ENCODE measurements at places on chromosomes 3 and 15.

DNA sequence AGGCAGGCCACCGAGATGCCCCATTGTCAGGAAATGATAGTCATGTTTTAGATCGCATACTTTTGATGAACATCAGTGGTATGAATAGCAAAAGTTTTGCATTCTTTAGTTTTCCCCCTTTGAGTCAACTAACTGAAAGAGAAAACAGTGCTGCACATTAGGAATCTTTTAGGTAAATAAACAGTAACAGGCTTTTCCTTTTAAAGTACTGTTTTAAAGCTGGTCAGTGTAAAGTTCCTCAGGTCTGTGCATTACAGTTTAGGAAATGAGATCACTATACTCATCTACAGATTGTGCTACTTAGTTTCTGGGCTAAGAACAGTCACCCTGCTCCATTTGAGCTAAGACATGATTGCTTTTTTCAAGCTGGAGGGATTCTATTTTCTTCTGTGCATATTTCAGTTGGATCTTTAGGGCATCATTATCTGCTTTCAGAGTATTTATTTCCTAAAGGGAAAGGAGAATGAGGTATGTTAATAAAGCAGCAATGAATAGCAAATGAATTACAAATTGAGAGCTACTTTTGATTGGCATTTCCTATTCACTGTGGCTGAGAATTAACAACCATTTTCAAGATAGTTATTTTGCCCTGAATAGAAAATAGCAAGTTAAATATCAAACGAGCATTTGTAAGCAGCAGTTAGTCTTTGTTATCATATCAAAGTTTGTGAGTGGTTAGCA is 36.5 kb downstream of the FAM98B start:
- no peak for DNase-seq

- peak; percentile 24 for DNase-seq
These were observed 22.3 kb downstream of the PLXNB1 start for GRCh38 chr3:48407542-48408099.

DNA sequence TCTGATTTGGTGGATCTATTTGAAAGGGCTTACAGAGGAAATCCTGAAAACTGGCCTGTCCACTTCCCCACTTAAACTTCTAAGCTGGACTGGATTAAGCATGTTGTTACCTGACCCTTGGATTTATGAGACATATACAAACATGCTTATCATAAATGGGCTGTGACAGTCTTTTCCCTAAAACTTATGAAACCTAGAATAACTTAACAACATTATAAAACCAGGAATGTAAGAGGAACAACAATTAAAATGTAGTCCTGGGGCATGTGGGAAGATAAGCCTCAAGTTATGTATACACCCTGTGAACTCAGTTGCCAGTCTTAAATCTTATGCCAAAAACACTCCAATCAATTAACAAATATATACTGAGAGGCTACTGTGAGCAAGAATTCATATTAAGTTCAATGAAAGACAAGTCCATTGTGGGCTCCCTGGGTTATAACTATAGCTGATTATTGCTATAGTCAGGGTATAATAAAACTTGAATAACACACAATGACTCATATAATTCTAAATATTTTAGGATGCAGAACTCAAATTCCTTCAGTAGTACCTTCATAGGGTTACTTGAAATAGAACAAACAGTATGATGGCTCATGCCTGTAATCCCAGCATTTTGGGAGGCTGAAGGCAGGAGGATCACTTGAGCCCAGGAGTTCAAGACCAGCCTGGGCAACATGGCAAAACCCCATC is 87.2 kb upstream of the PPIB start:
- DNase-seq: no peak

GRCh38 chr15:42939841-42940240 is 19.3 kb upstream of the TTBK2 start:
- DNase-seq: no peak

DNA sequence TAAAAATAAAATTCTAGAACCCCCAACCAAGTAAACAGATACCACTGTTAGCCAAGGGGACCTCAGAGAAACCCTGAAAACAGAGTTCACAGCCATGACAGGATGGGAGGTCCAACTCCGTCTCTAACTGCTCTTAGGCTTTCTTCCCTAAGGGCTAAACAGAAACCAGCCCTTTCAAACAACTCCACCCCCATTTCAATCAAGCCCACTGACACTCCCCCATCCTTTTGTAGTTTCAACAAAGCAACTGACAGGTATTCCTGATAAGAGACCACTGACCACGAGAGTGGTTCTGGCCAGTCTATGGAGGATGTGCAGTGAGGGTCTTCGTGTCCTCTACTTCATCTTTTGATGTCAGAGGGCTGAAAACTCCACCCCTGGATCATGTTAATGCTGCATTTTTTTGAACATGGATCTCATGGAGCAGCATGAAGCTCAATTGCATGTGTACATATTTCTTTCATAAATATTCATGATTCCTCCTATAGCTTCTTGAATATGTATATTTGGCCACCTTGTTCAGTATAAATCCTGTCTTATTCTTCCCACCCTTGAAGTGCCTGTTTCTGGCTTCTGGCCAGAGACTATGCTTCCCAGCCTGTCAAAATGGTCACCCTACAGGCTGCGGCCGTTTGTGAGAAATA is 222.6 kb downstream of the OSBPL10 start:
- DNase-seq: no peak

DNA sequence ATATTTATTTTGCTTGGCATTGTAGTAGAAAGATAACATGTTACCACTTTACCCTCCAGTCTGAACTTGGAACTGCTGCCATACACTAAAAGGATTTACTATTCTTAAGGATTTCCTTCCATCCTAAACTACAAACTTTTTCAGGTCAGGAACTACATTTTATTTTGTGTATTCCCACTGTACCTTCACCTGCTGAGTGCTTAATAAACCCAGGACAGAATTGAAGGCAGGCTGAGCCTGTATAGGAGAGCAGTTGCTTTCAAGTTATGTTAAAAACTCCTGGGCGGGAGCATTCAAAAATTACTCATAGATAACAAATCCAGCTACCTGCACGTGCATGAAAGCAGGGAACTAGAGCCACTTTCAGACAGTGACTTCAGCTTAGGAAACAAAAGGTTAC is 58.3 kb downstream of the CACNA1D start:
- no peak for DNase-seq

GRCh38 chr15:44542596-44542995 is 5.6 kb downstream of the EIF3J start:
- no peak for DNase-seq

- DNase-seq: no peak
These were observed 622 bp upstream of the PLSCR1 start for GRCh38 chr3:146544929-146545528.

Measured in posterior vena cava (tissue), 2 donors.